Tibial nerve (tissue), 4 donors: ENCODE measurements at places on chromosomes 11 and 22.

DNA sequence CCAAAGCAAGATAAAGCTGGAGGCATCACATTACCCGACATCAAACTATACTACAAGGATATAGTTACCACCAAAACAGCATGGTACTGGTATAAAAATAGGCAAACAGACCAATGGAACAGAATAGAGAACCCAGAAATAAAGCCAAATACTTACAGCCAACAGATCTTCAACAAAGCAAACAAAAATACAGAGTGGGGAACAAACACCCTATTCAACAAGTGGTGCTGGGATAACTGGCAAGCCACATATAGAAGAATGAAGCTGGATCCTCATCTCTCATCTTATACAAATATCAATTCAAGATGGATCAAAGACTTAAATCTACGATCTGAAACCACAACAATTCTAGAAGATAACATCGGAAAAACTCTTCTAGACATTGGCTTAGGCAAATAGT lies 50.0 kb upstream of the CLTCL1 start:
- no peak for DNase-seq

GRCh38 chr11:119643212-119643875 lies 85.7 kb downstream of the NECTIN1 start:
- DNase-seq = no peak

GRCh38 chr22:42994917-42995562 lies 19.9 kb downstream of the PACSIN2 start:
- no peak for DNase-seq

DNA sequence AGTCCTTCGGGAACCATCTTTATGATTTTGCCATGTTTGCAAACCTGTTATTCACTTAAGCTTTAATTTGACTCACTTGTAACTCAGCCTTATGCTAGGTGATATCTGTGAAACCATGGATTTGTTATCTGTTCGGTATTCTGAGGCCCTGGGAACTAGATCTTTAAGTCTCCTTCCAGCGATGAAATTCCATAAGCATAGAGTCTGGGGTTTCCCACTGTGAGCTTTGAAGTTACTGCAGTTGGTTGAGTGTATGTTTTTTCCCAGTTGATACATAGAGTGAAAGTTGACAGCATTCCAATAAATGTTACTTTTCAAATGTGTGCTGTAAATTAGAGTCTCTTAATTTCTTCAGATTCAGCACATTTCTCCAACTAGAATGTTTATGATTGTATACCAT lies 66.9 kb downstream of the TNRC6B start:
- DNase-seq = no peak

DNA sequence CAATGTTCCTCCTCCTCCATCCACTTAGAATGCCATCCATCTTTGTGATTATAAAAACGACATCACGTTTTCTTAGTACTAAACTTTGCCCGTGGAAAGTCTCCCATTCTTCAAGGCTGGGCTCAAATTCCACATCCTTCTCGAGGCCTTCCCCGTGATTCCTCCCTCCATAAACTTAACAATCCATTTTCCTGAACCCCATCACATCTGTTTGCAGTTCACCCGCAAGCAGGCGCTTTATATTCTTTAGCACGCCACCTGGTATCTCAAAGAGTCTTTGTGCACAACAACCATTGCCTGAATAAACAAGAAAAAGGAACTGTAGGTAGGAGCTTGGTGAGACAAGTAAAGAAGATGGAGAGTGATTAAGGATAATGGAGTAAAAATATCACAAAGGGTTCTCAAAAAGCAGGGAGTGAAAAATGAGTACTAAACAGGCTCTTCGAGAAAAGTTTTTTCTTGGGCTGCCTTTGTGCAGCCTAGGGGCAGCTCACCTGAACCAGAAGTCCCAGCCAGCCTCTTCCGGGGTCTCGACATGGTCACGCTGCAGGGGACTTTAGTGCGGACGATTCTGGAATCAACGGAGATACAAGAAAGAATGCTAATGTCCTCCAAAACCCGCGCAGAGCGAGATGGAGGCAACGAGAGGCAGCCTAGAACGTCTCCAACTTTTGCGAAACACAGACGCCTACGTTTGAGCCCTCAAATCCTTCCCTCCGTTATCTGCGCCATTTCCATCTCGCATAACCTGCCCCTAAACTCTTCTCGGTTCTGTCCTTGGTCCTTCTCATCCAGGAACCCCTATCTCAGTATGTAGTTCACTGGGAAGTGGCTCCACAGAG lies 585 bp downstream of the THYN1 start:
- no peak for DNase-seq

- no peak for DNase-seq
Measured at GRCh38 chr22:36808721-36809344, 8.0 kb downstream of the PVALB start.

DNA sequence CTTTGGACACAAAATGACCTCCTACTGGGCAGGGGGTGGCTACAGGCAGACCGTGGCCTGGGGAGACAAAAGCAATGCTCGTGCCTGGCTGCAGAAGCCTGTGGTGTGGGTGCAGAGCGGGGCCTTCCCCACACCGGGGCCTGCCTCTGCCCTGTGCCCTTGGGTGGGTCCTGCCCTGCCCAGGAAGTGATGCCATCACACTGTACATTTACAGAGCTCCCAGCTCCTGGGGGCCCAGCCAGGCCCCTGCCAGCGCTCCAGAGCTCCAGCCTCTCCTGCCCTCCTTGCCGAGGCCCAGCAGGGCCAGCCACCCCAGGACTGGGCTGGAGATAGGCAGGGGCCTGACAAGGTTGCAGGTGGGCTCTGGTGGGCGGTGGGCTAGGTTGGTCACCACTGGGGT lies 40.1 kb downstream of the MUC5B start:
- no peak for DNase-seq

GRCh38 chr11:11937957-11938356 lies 70.5 kb downstream of the DKK3 start:
- no peak for DNase-seq

DNA sequence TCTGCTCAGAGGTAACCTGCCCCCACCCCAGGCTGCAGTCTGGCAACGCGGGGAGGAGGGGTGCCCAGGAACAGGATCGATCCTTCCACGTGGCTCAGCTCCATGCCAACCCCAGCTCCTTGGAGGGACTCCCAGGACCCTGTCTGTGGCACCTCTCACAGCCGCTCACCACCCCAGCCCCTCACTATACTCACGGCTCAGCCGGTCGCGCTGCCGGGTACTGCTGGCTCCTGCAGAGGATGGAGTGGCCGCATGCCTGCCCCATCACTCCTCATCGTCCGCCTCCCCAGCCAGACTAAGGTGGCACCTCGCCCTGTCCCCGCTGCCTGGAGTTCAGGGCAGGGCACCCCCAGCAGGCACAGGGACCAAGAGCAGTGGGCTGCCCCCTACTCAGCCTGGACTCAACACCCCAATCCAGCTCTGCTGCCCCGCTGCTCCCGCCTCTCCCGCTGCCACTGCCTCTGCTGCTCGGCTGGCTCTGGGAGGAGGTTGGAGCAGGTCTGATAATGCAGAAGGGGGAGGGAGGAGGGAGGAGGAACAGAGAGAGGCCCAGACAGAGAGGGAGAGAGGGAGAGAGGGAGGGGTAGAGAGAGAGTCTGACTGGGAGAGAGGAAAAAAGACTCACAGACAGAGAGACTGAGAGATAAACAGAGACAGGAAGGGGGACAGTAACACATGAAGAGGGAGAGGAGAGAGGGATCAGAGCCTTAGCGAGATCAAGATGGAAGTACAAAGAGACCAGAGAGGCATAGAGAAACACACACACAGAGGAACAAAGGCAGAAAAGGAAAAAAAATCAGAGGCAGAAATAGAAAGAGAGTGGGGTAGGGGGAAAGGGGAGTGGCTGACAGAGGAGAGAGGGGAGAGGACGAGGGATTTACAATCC lies at the start of gene PDE2A:
PDE2A (minus strand) TSS at position 480 of the 886 bp plus-strand sequence; CDS start at position 265, 215 bp downstream.
- DNase-seq = no peak

- DNase-seq = no peak
Measured at GRCh38 chr11:67352546-67353316, 615 bp downstream of the POLD4 start.

- DNase-seq = no peak
Measured at GRCh38 chr22:39994041-39994565, 651 bp upstream of the FAM83F start.

GRCh38 chr11:6387811-6388599 lies 2.3 kb upstream of the SMPD1 start:
- no peak for DNase-seq

DNA sequence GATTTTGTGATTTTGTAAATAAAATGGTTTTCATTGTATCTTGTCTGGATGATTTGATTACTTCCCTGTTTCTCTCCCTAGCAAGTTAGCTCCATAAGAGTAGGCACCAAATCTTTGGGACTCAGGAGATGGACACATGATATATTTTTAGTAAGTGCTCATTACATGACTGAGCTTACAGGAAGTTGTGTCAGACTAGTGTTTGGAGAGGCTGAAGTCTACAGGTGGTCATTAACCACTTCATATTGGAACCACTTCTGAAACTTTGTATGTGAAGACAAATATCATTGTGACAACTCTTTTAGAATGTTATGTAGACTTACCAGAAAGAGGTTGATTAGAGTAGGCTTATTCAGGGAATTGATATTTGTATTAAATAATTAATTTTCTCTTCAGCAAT lies 19.1 kb downstream of the ARHGAP42 start:
- no peak for DNase-seq

GRCh38 chr11:33646629-33647028 lies 54.0 kb downstream of the C11orf91 start:
- DNase-seq = no peak

GRCh38 chr11:69870766-69871165 lies 51.5 kb upstream of the FGF3 start:
- DNase-seq = no peak

- no peak for DNase-seq
Measured at GRCh38 chr11:19493446-19494213, 219.0 kb upstream of the NAV2 start.

DNA sequence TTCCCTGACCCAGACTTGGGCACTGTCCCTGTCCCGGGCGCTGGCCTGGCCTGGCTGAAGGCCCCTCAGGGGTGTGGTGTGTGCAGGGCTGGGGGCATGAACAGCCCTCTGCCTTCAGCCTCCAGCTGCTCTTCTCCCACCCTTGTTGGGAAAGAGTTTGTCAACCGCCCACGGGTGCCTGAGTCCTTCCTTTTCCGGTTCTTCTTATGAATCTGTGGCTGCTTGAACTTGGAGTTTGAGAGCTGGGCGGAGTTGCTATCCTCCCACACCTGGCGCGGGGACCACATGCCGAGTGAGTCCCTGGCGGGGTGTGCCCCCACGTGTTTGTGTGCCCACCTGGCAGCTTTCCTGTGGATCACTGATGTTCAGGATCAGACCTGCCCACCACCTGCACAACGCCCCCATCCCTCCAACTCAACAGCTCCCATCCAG lies 13.4 kb downstream of the NFAM1 start:
- no peak for DNase-seq

GRCh38 chr22:49790912-49791311 lies 36.8 kb downstream of the BRD1 start:
- no peak for DNase-seq

- peak; percentile 29 for DNase-seq
Measured at GRCh38 chr11:104705490-104706190, 192.6 kb downstream of the CASP12 start.

DNA sequence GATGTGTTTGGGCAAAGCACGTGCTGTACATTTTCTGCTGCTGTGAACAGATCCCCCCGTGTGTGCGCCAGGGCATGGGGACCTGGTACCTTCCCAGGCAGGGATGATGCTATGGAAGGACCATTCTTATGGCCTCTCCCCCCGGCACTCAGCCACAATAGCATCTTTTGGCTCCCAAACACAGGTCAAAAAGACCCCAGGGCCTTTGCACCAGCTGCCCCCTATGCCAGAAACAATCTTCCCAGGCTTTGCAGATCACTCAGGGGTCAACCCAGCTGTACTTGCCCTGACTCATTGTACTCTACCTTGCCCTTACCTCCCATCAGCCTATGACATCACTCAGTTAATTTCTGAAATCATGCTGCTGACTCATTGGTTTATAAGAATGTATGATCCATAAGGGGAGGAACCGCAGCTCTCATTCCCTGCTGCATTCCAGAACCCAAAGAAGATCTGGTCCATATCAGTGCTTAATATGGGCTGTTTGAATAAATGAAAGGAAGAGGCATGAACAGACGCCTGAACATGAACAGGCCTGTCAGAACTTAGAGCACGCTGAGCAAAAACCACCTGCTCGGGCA lies 100.7 kb downstream of the CELSR1 start:
- DNase-seq = no peak

DNA sequence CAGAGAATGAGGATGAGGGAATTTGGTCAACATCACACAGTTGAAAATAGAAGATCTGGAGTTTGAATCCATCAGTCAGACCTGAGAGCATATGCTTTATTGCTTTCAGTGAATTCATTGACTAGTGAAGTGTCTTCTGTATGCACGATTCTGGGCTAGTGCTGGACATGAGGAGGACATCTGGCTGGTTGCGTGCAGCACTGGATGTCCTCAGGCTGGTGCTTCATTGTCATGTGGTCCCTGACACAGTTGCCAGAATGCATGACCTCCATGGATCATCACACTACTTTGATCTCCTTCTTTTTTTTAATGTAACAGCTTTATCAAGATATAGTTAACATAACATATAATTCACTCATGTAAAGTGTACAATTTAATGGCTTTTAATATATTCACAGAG lies 44.5 kb upstream of the MMP7 start:
- DNase-seq = no peak

DNA sequence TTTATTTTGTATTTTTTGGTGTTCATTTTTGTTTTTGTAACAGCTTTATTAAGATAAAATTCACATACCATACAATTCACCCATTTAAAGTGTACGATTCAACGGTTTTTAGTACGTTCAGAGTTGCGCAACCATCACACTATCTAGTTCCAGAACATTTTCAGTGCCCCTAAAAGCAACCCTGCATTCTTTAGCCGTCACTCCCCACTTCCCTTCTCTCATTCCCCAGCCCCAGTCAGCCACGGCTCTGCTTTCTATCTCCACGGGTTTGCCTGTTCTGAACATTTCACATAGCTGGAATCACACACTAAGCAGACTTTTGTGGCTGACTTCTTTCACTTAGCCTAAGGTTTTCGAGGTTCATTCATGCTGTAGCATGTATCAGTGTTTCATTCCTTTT lies 9.6 kb upstream of the KCNQ1OT1 start:
- no peak for DNase-seq

DNA sequence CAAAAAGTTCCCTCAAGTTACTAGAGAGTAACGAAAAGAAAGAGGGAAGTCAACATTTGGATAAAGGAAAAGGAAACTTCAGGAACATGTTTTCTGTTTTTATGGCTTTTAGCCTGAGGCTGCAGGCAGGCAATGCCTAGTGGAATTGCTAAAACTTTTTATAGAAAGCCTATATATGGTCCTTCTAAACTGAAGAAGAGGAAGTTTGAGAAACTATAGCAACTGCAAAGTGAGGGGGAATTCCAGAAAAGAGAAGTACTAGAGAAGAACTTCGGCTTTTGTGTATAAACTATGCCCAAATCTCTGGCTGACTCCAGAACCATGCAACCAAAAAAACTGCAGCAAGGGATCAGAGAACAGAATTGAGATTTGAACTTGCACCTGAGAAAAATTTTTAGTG lies 74.3 kb upstream of the ARHGAP42 start:
- no peak for DNase-seq

GRCh38 chr11:1509626-1510255 lies 23.2 kb upstream of the MOB2 start:
- DNase-seq = no peak
